ENCODE measurements at places on chromosomes 5 and 9. TPM values are rescaled to one million over a fixed set of nuclear protein-coding genes. Genes with fewer than 3 reads are reported as not detected.

The SLC27A6 gene
- not detected for total RNA-seq

The GTF3C5 gene
- total RNA-seq, result 33.9 TPM

The ERAP2 gene
- total RNA-seq, result 9.6 TPM

The MOB3B gene
- 0.25 TPM for total RNA-seq

The FRRS1L gene
- total RNA-seq, result 0.18 TPM

The ZNF618 gene
- 5.8 TPM for total RNA-seq

The GKAP1 gene
- total RNA-seq, result 1.4 TPM

The TRPM6 gene
- under 0.01 TPM for total RNA-seq

DNA sequence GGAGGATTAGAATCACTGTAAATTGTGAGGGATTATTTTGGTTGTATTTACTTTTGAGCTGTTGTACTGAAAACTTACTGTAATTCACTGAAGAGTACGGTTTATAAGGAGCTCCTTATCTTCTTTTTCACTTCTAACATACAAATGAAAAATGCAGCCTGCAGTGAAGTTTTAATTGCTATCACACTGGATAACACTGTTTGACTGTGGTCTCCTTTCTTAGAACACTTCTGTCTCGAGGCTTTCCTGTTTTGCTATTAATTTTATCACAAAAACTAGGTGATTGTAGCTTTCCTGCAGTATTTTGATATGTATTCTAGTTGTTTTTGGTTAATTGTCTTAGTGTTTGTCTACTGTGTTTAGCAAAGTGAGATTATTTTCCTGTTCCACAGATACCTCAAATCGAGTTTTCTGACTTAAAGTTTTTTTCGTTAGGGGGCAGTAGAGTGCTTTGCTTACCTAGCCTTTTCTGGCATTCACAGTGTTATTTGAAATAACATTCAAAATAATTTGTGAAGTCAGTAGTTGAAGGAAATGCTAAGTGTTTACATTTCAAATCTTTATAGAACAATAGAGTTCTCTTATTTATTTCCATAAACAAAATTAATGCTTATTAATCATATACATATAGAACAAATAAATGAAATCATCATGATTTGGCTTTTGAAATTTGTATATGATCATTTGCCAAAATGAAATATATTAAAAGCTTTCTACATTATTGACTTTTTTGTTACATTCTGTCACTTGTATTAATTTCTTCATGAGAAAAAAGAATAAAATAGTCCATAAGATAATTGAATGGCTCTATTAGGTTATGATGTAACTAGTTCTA, 52.9 kb downstream of the COMMD10 start:
- DNase-seq, result peak; percentile 78

GRCh38 chr5:17443333-17444130, 54.5 kb upstream of the TAF11L2 start:
- no peak for DNase-seq

DNA sequence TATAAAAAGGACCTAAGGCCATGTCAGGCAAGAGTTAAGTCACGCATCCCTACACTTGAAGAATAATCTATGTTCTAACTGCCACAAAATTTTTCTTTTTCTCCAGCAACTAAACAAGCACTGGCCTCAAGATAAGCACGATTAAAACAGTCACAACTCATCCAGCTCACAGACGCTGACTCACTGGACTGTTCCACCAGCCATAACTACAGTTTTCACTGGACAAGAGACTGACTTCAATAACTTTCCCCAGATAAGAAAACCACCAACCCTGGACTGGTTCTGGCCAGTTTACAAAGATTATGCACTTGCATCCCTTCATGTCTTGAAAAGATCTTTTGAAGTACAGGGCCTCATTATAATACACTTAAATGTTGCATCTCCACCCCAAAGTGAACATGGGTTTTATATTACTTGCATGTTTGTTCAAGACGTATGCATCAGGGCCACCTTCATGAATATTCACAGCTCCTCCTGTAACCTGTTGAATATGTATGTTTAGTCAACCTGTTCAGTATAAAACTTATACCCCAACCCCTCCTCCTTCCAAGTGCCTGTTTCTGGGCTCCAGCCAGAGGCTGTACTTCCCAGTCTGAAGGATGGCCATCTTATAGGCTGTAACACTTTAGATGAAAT, 129.3 kb upstream of the EPB41L4A start:
- DNase-seq, result peak; percentile 92

- DNase-seq, result no peak
These were observed 72.0 kb downstream of the MLLT3 start for GRCh38 chr9:20550326-20550725.

- DNase-seq, result no peak
These were observed 62.0 kb downstream of the CRB2 start for GRCh38 chr9:123418052-123418430.

DNA sequence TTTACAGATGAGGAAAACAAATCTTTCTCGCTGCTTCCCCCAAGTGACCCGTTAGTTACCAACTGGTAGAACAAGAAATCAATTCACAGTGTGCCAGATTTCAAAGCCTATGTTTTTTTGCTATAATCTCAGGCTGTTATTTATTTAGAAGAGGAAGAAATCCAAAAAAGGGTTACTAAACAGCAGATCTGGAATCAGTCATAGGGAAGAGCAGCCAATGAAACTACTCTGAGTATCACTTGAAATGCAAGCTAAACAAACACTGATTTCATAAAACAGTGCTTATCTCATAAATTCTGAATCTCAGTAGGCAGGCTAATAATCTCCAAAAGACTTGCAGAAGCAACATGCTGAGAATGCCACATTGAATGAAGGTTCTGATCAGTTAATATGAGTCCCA, 829.5 kb upstream of the ACO1 start:
- no peak for DNase-seq

DNA sequence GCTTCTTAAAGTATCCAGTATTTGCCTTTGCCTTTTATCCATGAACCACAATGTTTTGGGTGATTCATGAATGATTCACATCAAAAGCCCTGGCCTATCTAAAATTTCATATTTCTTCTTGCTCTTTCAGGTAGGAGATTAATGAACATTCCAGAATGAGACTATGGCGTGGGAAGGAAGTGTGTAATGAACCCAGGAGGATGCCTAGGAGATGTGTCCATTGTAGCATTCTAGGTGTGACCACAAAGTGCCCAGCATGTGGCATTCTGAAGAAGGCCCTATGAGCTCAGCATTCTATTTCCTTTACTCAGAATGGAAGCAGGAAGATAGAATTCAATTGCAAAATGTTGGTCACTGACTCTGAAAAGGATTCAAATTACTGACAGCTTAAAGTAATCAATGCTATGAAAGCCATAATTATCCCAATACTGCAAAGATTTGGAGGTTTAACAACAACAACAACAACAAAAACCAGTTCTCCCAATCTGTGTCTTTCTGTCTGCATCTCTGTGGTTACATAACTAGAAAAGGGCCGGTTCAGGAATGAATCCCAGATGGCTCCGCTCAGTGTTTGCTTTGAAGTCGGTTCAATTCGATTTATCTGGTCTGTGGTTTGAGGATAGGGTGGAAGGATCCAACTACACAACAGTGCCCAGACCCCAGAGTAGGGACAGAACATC, 126.7 kb downstream of the FOXD1 start:
- peak; percentile 88 for DNase-seq

DNA sequence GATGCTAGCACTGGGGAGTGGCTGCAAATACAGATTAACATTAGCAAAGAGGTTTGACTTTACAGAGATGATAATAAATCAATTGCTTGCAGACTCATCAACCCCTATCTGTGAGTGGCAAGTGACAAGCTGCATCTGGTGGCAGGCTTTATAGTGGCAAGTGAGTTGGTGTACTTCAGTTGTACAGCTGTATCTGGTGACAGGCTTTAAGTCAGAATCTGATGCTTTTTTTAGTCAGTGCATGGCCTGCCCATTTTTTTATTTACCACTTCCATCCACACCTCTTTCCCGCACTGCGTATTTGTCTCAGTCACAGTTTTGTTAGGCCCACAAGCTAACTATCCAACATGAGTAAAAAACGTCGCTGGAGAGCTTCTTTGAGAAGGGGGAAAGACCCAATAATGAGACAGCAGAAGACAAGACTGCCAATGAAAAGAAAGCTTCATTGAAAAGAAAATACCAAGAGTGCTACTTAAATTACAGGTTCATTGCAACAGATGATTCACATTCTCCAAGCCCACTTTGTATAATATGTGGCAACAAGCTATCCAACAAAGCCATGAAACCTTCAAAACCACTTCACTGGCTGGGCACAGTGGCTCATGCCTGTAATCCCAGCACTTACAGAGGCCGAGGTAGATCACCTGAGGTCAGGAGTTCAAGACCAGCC, 23.1 kb downstream of the ANP32B start:
- no peak for DNase-seq

GRCh38 chr9:123165813-123166212, 102.6 kb downstream of the STRBP start:
- DNase-seq, result no peak

GRCh38 chr5:179131321-179131835, 71.2 kb downstream of the ZNF354C start:
- DNase-seq, result no peak

DNA sequence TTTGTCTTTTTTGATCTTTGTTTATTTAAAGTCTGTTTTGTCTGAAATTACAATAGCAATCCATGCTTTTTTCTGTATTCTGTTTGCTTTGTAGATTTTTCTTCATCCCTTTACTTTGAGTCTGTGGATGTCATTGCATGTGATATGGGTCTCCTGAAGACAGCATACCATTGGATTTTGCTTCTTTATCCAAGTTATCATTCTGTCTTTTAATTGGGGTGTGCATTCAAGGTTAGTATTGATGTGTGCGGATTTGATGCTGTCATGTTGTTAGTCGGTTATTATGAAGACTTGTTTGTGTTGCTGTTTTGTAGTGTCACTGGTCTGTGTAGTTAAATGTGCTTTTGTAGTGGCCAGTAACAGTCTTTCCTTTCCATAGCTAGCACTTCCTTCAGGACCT, 23.0 kb downstream of the POLK start:
- no peak for DNase-seq

DNA sequence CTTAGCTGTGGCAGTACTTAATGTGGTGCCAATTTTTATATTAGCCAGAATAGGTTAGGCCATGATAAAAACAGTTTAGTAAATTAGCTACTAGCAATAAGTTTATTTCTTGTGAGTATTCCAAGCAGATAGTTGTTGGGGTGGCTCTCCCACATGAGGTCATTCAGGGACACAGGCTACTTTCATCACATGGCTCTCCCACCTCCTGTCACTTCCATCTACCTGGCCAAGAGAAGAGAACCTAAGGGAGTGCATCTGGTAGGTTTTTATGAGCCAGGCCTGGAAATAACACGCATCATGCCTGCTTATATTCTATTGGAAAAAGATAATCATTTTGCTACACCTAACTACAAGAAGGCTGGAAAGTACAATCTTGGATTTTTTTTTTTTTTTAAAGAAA, 161.4 kb upstream of the CCNH start:
- DNase-seq, result no peak

DNA sequence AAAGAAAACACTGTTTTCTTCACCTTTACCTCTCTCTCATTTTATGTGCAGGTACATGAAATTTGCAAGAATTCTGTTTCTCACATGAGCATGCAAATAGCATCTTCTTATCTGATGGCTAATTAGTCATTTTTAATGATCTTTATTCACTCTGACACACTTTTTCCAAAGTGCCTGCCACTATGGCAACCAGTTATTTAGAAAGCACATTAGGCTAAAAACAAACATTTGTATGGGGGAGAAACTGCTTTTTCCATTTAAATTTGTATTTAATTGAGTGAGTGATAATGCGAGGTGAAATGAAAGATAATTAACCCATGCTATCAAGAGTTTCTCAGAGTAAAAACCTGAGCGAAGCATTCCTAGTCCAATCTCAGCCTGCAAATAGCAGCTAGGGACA, 365.0 kb downstream of the MAT2B start:
- no peak for DNase-seq

DNA sequence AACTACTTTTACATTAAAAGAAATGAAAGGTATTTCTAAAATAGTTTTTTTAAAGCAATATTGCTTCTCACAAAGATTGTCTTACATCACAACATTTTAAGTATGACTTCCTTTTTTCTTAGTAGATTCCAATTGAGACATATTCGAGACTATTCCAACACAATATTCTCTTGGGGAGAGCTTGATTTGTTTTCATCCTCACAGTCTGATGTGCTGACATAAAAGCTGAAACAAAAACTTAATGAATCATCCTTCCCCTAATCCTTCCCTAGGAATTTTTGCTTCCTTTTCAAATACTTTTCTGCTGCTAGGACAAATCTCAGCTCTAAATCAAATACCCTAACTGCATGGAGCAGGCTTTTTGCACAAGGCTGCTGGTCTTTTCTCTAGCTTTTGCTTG, 245.8 kb upstream of the MAP3K1 start:
- peak; percentile 13 for DNase-seq

DNA sequence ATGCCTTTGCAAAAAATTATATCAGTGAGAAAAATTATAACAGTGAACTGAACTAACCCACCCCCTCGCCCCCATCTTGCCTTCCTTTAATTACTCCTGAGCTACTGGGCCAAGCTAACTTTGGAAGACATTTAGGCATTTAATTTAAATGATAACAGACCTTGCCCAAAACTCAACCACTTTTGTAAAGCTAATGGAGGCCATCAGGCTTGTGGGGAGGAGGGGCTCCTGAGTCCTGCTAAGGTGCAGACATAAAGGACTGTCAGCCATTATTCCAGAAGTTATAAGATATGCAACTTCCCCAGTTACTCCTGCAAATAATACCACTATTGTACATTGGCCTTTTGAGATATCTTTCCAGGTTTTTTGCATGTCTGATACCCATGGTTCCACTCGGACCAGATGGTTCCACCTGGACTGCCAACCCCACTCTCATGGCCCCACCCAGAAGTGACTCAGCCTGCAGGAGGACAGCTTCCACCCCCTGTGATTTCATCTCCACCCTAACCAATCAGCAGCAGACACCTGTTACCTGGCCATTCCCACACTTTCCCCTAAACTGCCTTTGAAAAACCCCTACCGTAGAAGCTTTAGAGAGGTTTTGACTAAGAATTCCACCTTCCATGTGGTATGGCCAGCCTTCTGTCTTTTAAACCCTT, 805.4 kb upstream of the CDH6 start:
- DNase-seq, result no peak

DNA sequence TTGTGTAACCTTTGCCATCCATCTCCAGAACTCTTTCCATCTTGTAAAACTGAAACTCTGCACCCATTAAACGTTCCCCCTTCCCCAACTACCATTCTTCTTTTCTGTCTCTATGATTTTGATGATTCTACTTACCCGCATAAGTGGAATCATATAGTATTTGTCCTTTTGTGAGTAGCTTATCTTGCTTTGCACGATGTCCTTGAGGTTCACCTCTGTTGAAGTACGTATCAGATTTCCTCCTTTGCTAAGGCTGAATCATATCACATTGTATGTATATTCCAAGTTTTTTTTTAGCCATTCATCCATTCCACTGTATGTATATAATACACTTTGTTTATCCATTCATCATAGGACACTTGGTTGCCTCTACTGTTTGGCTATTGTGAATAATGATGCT, 2.9 kb upstream of the RNF130 start:
- DNase-seq, result no peak
